ENCODE measurements at places on chromosomes 13 and 19.

GRCh38 chr13:76213423-76213904 is 577.3 kb downstream of the LMO7 start:
- DNase-seq, result no peak

- DNase-seq, result no peak
Observed at GRCh38 chr13:23852351-23852750, 36.8 kb downstream of the MIPEP start.

- DNase-seq, result no peak
Observed at GRCh38 chr13:113559061-113559460, 25.5 kb upstream of the TFDP1 start.

GRCh38 chr19:15107061-15108010 is at the start of gene SYDE1:
SYDE1 (plus strand) TSS chr19:15107401; CDS start chr19:15107434, 33 bp downstream.
- no peak for DNase-seq

- no peak for DNase-seq
Observed at GRCh38 chr19:48627865-48628314, 8.6 kb downstream of the SPHK2 start.
